Fibroblast of skin of back (primary cell): ENCODE measurements at places on chromosomes 2 and 18.
A peak's percentile ranks its signal among the peaks of the same experiment; 100 is the strongest.

DNA sequence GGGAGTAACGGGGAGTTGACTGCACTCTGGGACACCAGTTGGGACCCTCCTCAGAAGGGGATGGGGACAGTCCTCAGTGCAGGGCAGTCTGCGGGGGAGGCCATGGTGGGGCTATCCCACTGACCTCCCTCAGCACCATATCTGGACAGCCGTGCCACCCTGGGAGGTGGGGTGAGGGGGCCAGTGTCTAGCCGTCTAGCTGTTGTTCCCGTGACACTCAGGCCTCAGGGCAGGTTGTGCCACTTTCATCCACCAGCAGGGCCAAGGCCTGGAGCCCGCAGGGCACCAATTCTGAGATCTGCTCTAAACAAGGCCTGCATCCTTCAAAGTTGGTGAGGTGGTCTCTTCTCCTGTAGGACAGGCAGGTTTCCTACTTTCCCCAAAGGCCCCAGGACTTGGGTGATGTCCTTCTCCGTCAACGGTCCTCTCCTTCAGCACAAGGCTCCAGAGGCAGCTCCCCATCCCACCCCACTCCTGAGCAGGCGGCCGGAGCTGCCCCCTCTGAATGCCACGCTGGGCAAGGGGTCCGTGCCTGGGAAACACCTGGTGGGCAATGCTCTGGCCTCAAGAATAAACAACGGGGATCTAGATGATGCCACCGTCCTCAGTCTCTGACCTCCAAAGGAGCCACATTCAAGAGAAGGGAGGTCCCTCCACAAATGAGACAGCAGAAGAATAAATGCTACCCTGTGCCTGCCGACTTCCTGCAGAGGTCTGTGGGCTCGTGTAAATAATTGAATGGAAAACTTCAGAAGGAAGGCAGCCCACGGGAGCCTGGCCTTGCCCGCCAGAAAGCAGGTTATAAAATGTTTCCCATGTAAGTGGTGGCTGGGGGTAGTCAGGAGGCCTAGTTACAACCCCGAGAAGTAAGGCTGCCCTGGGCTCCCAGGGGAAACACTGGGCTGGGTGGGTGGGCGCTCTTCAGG, 42.8 kb upstream of the PTMA start:
- no peak for DNase-seq

- DNase-seq, result peak; percentile 42
These were observed at the start of gene BCL2 for GRCh38 chr18:63319383-63320122. TSS of gene BCL2 (minus strand) at chr18:63319769.

DNA sequence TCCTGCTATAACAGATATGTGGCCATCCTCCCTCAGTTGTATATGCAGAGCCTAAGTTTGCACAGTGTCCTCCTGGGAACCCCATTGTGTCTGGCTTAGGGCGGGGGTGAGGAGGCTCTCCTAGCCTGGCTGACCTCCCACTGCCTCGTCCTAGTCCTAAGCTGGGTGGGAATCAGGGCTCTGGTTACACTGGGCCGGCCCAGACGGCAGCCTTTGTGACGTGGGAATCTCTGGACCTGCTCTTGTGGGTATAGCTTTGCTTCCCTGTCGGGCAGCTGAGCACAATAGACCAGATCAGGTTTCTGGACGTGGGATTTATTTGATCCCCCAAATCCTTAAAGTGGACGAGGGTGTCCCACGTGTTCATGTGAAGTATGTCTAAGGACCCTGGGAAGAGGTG, 2.9 kb downstream of the ACKR3 start:
- DNase-seq, result no peak

DNA sequence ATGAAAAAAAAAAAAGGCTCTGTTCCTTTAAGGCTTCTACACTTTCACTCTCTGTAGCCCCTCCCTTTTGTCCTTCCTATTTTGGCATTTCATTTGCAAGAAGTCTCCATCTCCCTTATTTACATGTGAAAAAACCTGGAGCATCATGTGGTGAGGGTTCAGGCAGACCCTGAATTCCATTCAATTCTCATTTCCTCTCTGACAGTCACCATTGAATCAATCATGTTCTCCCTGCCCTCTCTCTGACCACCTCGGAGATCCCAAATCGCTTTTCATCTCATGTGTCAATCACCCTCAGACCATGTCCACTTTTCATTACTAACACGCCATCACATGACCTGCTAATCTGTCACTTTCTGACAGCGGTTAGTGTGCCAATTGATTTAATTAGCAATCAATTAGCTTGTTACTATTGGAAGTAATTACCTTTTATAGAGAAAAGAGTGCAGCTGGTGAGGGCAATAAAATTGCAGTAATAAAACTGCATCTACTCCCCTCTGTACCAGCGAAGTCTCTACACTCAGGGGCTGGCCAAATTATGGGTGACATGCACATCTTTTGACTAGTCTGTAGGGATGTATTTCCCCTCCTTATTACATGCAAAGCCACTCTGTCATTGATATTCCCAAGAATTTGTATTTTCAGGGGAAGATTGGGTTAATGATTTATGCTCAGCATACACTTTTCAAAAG, 317.4 kb downstream of the EN1 start:
- no peak for DNase-seq

DNA sequence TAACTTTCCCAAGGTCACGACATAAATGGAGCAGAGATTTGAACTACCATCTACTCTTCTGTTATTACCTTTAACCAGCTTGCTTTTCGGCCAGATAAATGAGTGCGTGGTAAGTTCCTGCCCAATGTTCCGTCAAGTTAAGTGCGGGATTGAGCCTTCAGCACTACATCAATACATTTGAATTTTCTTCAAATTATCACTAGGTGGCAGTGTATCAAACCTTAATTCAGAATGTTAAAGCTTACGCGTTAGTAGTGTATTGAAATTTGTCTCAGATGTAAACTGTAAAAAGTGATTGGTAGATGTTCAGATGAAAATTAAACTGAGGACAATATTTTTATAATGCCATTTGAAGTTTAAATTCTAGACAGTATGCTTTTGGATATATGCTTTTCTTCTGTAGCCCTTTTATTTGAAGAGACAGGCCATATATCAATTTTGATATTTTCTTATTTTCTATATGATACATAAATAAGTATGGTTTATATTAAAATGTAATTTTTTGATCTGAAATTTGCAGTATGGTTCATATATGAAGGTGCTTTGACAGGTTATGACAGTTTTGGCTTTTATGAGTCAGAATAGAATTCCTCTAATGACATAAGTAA, 681.3 kb downstream of the ADCYAP1 start:
- peak; percentile 22 for DNase-seq

- DNase-seq, result peak; percentile 78
These were observed 142.3 kb upstream of the ITGA6 start for GRCh38 chr2:172285010-172285621.

- DNase-seq, result no peak
These were observed 48.8 kb upstream of the ITSN2 start for GRCh38 chr2:24409171-24409570.

- peak; percentile 14 for DNase-seq
These were observed 35.5 kb downstream of the TMEFF2 start for GRCh38 chr2:192159208-192159607.

GRCh38 chr2:217976301-217976700, 26.5 kb downstream of the TNS1 start:
- DNase-seq, result no peak

GRCh38 chr2:98875081-98875728, 60.8 kb downstream of the CRACDL start:
- no peak for DNase-seq

GRCh38 chr2:45259138-45259537, 249.9 kb upstream of the SIX2 start:
- no peak for DNase-seq

DNA sequence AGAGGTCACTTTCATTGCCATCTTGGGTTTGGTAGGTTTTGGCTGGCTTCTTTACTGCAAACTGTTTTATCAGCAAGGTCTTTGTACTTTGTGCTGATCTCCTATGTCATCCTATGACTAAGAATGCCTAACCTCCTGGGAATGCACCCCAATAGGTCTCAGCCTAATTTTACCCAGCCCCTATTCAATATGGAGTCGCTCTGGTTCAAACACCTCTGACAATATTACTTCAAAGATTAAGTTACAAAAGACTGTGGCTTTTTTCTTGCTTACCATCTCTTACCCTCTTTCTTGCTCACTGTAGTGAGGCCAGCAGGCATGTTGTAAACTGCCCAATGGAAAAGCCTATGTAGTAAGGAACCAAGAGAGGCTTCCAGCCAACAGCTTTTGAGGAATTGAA, 17.9 kb upstream of the RGPD8 start:
- DNase-seq, result no peak

DNA sequence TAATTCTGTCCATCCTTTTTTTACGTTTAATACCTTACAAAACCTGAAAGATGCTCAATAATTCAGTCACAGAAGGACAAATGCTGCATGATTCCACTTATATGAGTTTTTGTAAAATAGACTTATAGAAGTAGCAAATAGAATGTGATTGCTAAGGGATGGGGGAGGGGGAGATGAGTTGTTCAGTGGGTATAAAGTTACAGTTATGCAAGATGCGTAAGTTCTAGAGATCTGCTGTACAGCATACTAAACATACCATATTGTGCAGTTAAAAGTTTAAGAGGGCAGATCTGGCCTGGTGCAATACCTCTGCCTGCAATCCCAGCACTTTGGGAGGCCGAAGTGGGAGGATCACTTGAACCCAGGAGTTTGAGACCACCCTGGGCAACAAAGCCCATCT, 78.8 kb downstream of the TET3 start:
- no peak for DNase-seq

DNA sequence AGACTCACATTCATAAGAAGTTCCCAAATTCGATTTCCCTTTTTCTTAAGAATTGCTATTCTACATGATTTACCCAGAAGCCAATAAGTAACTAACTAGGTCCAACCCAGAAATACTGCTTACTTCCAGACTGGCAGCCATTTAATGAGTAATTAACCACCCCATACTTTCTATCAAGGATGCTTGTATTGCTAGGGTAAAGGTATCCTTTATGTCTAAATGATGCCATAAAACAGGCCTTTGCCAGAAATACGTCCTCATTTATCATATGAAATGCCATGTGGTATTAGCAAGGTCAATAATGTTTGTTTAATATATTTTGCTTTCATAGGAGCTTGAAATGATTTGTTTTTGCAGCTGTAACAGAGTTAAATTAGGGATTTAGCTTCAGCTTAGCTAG, 56.1 kb downstream of the PLEKHM3 start:
- DNase-seq, result no peak

DNA sequence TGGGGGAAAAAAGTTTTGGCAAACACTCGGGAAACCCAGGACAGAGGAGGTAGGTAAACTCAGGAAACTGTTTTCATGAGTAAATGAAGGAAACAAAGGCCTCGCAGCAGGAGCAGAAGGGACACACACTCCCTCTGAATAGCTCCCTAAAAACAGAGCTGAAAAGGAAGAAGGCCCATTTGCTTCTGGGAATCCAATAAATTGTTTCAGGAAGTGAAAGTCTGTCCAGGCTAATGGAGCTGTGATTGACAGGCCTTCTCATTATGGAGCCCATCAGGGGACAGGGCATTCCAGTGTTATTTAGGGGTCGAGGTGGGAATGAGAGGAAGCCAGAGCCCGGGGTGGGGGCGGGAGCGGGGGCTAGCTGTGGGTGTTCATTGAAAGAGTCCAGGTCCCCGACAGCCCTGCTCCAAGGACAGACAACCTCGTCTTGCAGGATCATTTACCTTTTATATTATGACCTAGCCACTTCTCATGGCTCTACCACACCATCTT, 81.2 kb downstream of the GBX2 start:
- no peak for DNase-seq

DNA sequence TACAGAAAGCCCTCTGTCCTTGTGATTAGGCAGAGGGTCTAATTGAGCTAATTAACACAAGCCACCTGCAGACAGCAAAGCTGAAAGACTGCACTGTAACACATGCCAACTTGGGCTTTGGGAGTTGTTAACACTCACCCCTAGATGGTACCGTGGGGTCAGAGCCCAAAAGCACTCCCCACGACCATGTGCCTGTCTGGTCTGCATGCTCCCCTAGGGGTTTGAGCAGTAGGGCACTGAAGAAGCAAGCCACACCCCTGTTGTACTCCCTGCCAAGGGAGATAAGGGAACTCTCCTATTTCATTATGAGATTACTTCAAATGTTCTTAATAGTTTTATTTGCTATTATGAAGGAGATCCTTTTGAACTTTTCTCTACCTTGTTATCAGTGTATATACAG, 560.1 kb upstream of the FSHR start:
- no peak for DNase-seq

DNA sequence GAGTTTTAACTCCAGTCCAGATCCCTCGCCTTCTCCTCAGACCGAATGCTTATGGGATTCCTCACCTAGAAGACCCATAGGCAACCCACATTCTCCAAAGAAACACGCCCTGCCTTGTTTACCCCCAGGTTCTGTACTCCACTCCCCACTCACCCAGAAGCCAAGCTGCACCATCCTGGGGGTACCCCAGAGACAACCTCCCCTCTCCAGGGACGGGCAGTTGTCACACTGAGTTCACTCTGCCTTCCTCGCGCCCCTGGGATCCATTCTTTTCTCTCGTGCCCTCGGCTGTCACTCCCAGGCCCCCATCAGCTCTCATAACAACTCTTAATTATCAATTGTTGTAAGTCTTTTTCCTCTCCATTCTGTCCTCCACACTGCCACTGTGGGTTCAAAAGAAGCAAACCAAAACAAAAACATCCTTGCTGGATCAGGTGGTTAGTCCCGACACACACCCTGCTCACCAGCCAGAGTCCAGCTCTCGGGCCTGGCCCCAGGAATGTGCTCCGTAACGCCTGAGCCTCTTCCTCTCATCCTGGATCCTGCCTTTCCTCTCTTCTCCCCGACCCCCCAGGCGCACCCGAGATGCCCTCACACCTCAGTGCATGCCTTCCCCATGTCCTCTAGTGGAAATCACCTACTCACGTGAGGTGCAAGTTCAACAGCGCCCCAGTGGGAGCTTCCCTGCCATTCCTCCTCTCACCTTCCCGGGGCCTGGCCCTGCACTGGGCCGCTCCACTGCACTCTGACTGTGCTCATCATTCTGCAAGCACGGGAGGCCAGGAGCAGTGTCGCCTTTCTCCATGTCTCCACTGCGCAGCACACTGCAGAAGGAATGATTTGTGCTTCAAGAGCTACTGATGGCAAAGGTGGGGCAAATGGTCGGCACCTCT, 20.7 kb downstream of the COX7A2L start:
- DNase-seq, result no peak

GRCh38 chr18:58449464-58449863, 179.4 kb downstream of the ALPK2 start:
- peak; percentile 42 for DNase-seq

- no peak for DNase-seq
These were observed 594.2 kb upstream of the NXPH2 start for GRCh38 chr2:139374296-139374850.

DNA sequence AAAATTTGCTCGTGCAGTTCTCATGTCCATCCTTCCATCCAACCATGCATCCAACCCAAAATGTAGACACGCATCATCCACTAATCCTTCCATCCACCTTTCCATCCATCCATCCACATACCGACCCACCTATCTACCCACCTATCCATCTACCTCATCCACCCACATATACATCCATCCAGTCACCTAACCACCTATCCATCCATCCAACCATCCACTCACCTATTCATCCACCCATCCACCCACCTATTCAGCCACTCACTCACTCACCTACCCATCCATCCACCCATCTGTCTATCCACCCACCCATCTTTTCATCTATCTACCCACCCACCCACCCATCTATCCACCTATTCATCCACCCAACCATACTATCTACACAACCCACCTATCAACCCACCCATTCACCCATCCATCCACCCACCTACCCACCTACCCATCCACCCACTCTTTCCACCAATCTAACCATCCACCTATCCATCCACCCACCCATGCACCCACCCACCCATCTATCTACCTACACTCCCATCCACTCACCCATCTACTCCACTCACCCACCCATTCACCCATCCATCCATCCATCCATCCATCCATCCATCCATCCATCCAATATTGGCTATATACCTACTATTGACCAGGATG, 94.3 kb downstream of the VAPA start:
- no peak for DNase-seq
